WERI-Rb-1 (cell line): ENCODE measurements at places on chromosomes 16 and 17.
A peak's percentile ranks its signal among the peaks of the same experiment; 100 is the strongest.

GRCh38 chr16:69885722-69886121 lies 65.4 kb upstream of the CLEC18A start:
- DNase-seq = no peak

- peak; percentile 88 for DNase-seq
Measured at GRCh38 chr17:42531455-42532354, 4.3 kb upstream of the NAGLU start.

DNA sequence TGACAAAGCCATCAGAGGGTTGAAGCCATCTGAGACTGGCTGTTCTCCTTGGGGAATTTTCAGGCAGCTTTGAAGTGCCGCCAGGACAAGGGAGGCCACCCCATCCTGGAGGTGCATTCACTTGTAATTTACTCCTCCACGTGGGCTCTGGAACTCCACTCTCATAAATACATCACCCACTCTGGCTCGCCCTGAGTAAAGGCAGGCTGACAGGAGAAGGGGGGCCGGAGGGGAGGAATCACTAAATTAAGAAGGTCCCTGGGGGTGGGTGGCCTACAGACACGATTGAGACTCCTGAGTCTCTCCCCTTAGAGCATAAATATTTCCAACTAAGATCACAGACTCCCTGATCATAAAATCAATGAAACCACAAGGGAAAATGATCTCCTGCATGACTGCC lies 56.3 kb upstream of the HNF1B start:
- no peak for DNase-seq

DNA sequence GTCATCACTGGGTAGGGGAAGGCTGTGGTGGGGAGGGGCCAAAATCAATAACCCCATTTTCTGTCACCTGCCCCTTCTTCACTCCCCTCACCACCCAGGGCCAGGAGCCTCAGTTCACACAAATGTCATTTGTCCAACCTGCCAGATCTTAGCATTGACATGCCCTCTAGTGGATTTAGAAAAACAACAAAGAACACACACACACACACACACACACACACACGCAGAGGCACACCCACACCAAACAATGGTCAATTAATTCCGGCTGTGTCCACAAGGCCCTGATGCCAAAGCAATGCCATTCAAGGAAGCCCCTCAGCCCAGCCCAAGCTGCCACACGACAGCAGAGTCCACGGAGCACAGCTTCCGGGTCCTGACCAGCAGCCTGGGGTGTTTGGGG lies 68.4 kb downstream of the NOG start:
- DNase-seq = no peak

- no peak for DNase-seq
Measured at GRCh38 chr17:82566129-82566960, 46.8 kb downstream of the FOXK2 start.

- no peak for DNase-seq
Measured at GRCh38 chr17:62751060-62751691, 56.9 kb downstream of the MARCHF10 start.

- no peak for DNase-seq
Measured at GRCh38 chr17:82949984-82950383, 110.2 kb upstream of the ZNF750 start.

GRCh38 chr17:51912939-51913338 lies 245.6 kb downstream of the CA10 start:
- DNase-seq = no peak

- no peak for DNase-seq
Measured at GRCh38 chr16:5066511-5066910, 755 bp upstream of the C16orf89 start.
